ENCODE measurements at places on chromosomes 12 and 14.

- DNase-seq = no peak
Measured at GRCh38 chr12:12642916-12643315, 31.2 kb downstream of the CREBL2 start.

- no peak for DNase-seq
Measured at GRCh38 chr12:110566993-110567392, 16.1 kb downstream of the PPTC7 start.

DNA sequence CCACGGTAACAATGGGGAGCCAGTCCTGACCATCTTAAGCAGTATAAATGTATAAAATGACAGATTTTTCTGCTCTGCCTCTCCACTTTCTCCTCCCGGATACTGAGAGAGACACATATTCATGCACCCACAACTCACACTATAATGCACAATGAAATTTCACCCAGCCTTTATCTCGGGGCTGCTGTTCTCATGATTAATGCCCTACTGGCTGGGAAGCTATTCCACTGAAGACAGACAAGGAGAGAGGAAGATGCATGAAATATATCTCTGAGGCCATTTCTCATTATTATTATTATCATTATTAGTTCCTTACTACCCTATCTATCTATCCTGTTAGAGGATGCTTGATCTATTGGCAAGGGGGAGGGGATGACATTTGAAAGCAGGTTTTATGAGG lies 501.7 kb downstream of the DIO2 start:
- no peak for DNase-seq

- peak; percentile 84 for DNase-seq
Measured at GRCh38 chr12:92063641-92064040, 82.0 kb downstream of the BTG1 start.

- no peak for DNase-seq
Measured at GRCh38 chr12:103530307-103531066, 34.7 kb upstream of the C12orf42 start.

- no peak for DNase-seq
Measured at GRCh38 chr12:15778126-15778525, 11.1 kb downstream of the EPS8 start.

DNA sequence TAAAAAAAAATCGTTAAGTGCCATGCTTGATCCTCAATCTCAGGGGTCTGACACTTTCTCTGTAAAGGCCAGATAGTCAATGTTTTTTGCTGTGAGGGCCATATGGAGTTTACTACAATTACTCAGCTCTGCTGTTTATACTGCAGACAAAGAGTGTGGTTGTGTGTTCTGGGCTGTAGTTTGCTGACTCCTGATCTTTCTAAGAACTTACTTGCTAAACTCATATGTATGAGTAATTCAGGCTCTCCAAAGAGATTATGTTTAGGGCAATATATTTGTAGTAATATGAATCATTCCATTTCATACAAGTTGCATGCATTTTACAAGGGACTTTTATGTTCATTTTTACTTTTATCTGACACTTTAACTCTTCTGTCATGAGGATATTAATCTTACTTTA lies 188.2 kb downstream of the TMTC2 start:
- no peak for DNase-seq

DNA sequence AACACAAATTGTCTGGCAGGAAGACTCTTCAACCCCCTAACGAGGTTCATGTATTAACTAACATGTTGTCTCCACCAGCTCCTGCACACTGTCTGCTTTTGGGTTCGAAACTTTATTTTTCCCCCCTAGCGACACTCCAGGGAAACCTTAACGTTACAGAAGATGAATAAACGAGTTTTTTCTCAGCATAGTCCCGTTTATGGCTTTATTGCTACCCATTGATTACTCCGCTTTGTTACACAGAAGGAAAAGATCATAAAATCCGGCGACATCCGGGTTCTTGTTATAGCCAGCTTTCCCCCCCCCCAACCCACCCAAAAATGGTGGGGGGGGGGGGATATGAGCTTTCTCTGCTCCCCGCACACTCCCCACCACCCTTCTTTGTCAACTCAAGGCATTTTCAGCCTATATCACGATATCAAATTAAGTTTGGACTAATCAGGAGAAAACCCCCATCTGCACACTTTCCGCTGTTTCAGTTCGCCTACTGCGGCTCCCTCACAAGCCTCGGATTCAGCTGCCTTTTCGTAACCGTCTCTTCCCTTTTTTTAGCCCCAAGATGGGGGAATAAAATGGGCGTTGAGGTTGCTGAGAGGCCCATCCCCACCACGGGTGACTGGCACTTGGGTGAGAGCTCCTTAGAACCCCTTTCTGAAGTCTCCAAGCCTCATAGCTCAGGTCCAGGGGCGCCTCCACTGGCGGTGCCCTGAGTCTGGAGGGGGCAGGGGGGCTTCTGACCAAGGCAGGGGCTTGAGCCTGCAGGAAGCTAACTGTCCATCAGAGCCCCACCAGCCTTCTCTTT lies 1.4 kb upstream of the HOXC6 start:
- DNase-seq = no peak

GRCh38 chr12:107320033-107320928 lies 226.9 kb upstream of the CRY1 start:
- no peak for DNase-seq

DNA sequence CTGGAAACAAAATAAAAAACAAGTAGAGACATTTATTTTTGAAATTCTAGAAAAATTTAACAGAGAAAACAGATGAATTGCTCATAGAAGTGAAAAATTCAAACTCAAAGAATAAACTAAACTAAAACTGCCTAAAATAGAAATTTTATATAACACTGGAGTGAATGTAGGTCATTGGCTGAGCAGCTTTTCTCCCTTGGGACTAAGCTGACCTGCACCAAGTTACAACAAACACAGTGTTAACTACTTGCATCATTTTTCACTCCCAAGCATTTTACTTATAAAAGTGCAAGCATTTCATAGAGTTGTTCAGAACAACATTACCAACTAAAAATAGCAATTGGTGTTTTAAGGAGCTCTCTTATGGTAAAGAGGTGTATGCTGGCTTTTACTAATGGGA lies 298.1 kb downstream of the MED13L start:
- no peak for DNase-seq

GRCh38 chr14:50943943-50944646 lies at the start of gene PYGL:
Gene PYGL (minus strand): TSS chr14:50944483. CDS start chr14:50944403, 80 bp downstream.
- peak; percentile 70 for DNase-seq

GRCh38 chr12:132522592-132523380 lies 32.8 kb downstream of the FBRSL1 start:
- DNase-seq = no peak

DNA sequence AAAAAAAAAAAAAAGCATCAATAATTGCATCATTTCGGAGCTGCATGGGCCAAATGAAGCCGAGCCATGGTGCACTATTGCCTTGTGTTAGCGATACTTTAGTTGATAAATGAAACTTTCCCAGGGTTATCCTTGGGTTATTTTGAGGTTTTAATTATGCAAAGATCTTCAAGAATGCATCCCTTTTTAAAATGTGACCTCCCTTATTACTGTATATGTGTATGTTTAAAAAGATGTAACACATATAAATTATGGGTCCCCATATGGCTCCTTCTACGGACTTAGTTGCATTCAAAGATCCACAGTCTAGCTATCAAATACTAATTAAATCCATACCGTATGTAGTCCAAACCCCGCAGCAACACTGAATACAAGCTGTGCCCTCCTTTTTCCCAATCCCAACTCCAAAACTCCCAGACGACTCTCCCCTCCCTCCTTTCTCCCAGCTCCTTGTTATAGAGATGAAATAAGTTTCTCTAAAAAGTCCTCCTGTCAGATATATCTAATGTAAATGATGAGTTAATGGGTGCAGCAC lies 129.3 kb upstream of the MAP1LC3B2 start:
- no peak for DNase-seq

GRCh38 chr12:30329281-30329680 lies 366.4 kb downstream of the IPO8 start:
- DNase-seq = no peak
